ENCODE measurements at places on chromosomes 11 and 22. TPM values are rescaled to one million over a fixed set of nuclear protein-coding genes. Genes with fewer than 3 reads are reported as not detected.
A peak's percentile ranks its signal among the peaks of the same experiment; 100 is the strongest.

DNA sequence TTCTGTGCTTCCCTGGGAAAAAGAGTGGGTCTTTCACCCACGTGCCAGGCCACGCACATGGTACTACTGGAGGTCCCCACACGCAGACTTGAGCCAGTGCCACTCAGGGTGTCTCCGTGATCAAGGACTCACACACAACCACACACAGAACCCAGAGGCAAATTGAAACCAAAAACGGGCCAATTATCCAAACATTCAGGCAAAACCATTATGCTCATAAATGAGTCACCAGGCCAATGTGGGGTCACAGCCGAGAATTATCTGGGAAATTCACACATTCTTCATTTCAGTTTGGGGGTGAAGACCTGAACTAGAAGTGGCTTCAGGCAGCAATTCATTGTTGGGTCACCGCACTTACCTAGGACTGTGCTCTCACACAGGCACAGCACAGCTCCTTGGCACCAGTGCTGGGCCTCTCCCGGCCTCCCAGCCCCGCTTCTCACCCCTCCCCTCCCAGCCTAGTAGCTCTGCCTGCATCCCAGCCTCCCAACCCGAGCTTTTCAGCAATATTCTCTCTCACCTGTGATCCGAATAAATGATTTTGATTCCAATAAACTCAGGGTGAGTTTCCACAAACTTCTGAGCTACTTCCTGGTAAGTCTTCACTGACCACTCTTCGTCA, 28.0 kb downstream of the ADA2 start:
- DNase-seq: peak; percentile 66

DNA sequence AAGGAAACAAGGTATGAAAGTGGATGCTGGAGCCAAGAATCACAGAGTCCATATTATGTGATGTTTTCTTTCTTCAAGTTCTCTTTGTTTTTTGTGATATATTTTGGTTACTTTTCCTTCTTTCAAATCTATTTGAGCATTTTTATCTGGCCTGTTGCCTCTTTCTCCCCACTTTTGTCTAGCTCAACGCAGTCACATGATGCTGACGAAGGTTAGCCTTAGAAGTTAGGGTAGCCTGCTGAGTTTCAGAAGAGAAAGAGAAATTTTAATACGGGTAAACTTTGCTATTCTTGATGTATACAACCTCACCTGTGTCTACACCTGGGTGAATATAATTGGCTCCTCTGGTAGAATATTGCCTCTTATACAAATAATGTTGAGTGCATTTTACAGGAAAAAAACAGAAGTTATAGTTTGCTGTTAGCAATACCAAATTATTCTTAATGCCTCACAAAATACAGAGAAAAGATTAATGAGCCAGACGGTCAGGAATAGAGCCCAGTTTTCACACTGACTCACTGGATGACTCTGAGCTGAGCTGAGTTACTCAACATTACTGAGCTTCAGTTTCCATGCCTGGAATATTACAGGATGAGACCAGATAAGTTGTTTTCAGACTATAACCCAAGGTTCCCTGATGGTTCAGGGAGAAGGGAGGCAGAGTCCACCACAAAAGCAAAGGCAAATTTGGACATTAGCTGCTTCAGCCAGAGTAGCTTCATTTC, 161.6 kb upstream of the BDNF start:
- peak; percentile 94 for DNase-seq

Gene MPEG1
- total RNA-seq: not detected

GRCh38 chr11:92340839-92341238, 116.2 kb downstream of the FAT3 start:
- no peak for DNase-seq
